ACHN (cell line): ENCODE measurements at places on chromosomes 1 and 21.

- peak; percentile 63 for DNase-seq
Measured at GRCh38 chr1:72623299-72623708, 341.0 kb upstream of the NEGR1 start.

- no peak for DNase-seq
Measured at GRCh38 chr1:184393962-184394361, 7.1 kb downstream of the C1orf21 start.

DNA sequence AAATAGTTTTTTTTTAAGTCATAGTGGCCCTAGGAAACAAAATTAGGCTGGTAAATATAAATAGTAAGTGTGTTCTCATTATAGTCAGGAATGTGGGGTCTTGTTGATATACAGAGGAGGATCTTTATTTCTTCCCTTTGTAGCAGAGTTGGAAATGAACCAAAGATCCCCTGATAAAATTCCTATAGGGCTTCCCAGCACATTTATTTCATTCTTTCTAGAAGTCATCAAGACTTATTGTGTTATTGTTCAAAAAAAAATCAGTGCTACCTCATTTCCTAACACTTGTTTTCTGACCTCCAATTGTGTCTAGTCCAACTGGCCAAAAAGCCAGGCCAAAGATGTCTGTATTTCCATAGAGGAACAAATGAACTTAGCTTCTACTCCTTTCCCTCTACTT is 7.6 kb upstream of the PLEKHO1 start:
- no peak for DNase-seq

DNA sequence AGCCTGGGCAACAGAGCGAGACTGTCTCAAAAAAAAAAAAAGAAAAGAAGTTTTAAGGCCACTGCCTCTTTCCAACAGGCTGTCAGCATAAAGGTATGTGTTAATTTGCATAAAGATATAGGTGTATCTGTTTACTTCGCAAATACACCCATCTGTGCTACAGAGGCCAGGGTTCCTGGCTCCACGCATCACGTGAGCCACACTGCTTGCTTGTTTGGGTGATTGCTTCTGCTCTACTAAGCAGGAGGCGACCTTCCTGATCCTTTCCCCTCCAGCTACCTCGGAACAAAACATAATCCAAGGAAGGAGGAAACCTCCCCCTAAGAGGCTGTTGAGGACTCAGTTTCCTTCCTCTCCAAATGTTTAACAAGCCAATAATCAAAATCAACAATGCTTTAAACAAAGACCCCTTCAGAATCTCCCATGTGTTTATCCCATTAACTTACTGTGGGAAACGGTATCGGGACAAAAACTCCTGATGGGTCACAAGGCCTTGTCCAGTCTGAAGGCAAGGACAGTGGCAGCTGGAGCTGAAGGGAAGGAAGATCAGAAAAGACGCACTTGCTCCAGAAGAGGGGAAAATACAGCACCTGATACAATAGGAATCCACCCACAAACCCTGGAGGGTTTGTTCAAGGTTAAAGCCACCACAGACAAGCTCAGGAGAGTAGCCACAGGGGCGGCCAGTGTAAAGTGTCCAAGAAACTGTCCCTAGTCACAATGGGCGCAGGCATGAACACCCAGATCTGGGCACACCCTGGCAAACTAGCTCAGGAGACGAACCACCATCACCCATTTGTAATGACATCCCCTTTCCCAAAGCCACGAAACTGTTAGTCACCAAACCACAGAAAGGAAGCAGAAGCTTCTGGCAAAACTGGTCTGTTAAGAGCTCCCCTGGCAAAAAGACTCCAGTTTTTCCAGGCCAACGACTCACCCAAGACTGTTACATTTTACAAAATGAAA is 17.2 kb downstream of the CTNNBIP1 start:
- peak; percentile 75 for DNase-seq

GRCh38 chr1:202852163-202852904 is 36.6 kb downstream of the RABIF start:
- peak; percentile 65 for DNase-seq

DNA sequence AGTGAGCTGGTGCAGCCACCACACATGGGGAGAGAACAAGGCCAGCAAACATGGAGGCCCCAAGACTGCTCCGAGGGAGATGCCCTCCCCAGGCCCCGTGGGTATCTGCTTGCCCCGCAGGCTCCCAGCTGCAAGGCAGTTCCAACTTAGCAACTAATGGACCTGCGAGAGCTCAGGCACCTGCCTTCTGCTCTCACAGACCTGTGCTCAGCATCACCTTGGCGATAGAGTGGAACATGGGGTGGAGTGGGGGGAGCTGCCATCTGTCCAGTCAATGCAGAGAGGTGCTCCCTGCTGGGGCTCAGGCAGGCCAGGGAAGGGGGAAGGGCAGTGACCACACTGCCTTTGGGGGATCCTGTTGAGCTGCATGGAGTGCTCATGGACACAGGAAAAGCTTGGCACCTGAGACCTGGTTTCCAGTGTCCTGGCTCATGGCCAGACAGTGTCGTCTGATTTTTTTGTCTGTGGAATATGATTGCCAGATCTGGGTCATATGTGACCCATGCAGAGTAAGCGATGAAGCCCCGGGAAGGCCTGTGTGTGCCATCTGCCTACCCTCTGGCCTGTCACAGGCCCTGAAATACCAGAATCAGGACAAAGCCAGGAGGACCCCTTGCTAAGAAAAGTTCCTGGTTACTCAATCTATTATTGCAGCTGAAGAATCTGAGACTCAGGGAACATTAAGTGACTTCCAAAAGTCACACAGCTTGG is 39.9 kb upstream of the TENT5C start:
- no peak for DNase-seq

DNA sequence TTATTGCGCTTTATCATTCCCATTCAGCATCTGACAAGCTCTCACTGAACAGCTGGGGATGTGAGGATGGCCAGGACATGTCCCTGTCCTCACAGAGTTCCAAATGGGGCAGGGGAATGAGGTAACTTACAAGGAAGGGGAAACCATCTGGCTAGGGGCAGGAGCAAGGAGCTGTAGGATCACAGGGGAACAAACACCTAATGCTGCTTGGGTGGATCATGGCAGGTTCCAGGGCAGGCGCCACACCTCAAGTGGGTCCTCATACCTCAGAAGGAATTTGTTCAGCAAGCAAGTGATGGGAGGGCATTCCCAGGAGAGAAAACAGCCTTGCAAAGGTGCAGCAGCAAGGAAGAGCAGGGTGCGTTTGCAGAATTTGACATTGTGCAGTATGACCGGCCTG is 35.1 kb upstream of the GRIK3 start:
- DNase-seq = no peak

DNA sequence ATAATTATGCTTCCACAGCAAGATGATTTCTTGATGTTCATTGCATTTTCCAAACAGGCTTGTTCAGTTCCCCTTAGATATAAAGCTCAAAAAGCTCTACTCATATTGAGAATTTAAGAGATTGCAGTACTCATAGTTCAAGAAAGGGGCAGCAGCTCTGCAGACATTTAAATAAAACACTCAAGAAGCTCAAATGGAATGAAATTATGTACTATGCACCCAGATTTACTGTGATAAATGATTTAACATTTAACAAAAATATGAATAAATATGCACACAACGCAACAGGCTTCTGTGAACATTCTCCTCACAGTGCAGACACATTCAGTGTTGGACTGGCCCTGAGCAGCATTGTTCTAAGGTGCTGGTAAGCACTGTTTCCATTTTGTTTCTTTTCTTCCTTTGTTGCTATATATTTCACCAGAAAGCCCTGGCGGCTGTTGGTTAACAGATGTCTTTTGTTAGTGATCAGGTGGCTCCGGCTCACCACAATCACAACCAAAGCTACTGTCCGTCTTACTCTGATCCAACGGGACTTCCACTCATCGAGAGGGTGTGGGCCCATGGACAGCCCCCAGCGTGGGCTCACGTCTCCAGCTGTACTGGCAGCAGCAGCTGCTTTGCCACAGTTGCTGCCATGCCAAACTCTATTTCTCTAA is 1440.3 kb downstream of the NCAM2 start:
- DNase-seq = no peak

GRCh38 chr1:67897270-67897949 is 64.1 kb upstream of the GNG12 start:
- DNase-seq = no peak

GRCh38 chr1:5478156-5478695 is 514.0 kb downstream of the NPHP4 start:
- DNase-seq = no peak

DNA sequence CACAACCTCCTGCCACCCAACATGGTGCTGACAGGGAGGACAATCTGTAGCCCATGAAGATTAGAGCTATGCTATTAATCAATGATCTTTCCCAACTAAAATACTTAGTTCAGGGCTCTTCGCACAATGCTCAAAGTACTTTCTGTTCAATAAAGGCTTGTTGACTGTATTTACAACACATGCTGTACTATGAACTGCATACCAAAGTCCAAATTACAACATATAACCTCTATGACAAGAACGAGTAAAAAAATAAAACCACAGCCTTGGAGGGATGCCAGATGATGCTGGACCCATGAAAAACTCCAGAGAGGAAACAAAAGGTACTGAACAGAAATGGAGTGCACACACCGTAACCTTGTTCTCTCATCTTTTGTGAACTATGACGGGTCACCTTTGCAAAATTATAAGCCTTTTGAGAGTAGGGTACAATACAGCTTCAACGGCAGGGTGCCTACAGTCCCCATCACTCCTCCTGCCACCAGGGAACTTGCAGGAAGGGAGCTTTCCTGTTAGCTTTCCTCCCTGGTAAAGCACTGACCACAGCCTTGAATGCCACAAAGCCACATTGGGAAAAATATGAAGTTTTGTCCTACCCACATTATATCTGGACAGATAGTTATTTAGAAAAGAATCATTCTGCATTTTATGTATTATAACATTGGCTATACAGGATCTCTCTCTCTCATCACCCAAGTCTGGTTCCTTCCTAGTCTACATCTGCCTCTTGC is 175.6 kb downstream of the NRIP1 start:
- no peak for DNase-seq

DNA sequence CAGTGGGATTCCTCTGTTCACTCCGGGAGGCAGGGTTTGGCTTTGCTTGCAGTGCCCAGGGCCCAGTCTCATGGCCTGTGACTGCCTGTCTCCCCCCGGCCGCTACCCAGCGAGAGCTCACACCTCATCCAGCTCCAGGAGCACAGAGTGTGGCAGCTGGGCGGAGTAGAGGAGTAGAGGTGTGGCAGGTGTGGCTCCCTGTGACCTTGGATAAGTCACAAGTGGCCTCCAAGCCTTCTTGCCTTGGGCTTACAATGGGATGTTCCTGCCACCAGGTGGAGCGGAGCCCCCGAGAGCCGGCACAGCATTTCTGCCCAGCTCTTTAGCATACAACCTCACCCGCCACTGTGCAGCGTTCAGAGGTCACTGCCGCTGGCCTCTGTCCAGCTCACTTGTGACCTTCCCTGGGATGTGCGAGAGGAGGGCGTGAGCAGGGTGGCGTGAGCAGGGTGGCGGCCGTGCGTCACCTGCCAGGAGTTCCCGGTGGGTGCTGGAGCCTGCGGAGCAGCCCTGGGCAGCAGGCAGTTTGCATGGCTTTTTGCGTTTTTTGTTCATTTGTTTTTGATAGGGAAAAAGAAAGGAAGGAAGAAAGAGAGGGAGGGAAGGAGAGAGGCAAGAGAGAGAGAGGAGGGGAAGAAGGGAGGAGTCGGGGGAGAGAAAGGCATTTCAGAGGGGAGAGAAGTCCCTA is 42.4 kb downstream of the CRYAA start:
- DNase-seq = no peak
